ENCODE measurements at places on chromosomes 3 and 15.

GRCh38 chr3:172359231-172359630 is 89.0 kb downstream of the GHSR start:
- no peak for DNase-seq

GRCh38 chr3:98705694-98706093 is 57.4 kb upstream of the ST3GAL6 start:
- DNase-seq = no peak

- no peak for DNase-seq
Measured at GRCh38 chr15:25175033-25175788, 220.4 kb downstream of the SNRPN start.

- no peak for DNase-seq
Measured at GRCh38 chr3:197335428-197336132, 37.2 kb upstream of the DLG1 start.

DNA sequence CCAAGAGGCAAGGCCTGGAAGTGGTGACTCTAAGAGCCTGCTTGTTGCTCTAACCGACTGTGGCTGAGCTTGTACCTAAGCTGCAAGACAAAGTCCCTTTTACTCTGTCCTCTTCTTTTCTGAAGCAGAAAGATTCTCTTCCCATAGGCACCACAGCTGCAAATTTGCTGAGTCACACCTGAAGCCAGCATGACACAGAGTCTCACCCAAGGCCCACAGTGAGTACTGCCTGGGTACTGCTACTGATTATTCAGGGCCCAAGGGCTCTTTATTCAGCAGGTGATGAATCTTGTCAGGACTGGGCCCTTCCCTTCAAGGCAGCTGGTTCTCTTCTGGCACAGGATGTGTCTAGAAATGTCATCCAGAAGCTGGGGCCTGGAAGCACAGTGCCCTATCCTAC is 18.9 kb upstream of the TIGIT start:
- DNase-seq = no peak

GRCh38 chr15:38231436-38231835 is 21.2 kb upstream of the SPRED1 start:
- DNase-seq = no peak

- DNase-seq = no peak
Measured at GRCh38 chr3:16378415-16378814, 113.4 kb downstream of the OXNAD1 start.

Data from NCI-H1694 (cell line).